A172 (cell line): ENCODE measurements at places on chromosomes 2 and 18. TPM values are rescaled to one million over a fixed set of nuclear protein-coding genes. Genes with fewer than 3 reads are reported as not detected.

DNA sequence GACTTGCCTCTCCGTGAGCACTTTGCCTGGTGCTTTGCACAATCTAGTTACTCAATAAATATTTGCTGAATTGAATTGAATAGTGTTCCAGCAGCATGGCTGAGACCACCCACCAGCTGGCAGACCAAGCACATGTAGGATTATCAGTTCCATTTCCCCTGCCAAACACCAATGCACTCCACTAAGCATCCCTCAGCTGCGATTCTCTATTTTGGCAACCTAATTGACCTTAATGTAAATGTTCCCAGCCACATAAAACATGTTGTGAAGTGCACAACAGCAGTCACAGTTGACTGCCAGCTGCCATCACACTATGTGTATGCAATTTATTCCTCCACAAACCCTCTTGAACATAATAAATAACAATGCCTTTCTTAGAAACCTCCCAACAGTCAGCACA is 1879.4 kb upstream of the PIK3C3 start:
- DNase-seq, result no peak

DNA sequence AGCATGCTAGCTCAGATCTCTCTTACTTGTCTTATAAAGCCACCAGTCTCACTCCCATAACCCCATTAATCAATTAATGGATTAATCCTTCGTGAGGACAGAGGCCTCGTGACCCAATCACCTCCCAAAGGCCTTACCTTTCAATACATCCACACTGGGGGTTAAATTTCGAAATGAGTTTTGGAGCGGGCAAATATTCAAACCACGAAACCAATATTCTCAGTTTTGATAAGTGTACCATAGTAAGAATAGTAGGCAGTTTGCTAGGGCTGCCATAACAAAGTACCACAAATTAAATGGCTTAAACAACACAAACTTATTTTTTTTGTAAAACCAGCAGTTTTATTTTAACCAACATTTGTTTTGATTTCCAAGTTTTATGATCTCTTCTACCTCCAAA is 15.2 kb downstream of the HIBCH start:
- no peak for DNase-seq

GRCh38 chr2:66346231-66346664 is 88.7 kb upstream of the MEIS1 start:
- DNase-seq, result no peak

GRCh38 chr2:229032608-229033234 is 238.4 kb downstream of the PID1 start:
- no peak for DNase-seq

GRCh38 chr18:43590182-43590903 is 313.1 kb upstream of the SYT4 start:
- DNase-seq, result peak; percentile 19

GRCh38 chr2:240375024-240375645 is 60.3 kb upstream of the GPC1 start:
- no peak for DNase-seq

GRCh38 chr2:120748310-120748709 is 12.6 kb downstream of the GLI2 start:
- DNase-seq, result no peak

DNA sequence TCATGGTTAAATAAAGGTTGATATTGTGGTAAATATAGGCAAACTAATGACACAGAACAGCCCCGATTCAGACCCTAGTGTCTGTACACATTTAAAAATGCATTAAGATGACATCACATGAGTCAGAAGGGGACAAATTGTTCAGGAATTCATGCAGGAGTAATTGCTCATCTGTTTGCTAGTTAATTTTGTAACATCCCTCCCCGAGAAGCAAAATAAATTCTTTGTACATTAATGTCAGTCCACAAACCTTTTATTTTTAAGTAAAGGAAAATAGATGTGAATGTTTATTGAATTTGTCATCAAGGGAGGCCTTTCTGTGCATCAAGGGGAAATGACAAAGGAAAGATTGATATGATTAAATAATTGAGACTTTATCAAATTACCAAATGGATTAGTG is 69.9 kb downstream of the SH3BP4 start:
- peak; percentile 96 for DNase-seq

DNA sequence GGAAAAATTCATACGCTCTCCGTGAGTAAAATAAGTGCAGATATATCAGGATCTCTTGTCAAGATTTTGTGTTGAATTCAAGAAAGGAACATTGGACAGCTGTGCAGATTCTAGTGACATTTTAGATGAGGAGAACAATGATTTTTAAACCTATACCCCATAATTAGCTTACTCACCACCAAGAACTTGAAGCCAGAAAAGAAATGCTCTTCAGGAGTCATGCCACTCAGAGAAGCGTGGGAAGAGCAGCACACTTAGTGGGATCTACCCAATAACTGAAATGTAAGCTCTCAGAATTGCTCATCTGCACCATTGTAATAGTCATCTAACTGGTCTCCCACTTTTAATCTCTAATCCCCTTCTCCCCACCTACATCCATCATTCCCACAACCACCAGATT is 9.2 kb upstream of the ERMN start:
- no peak for DNase-seq

DNA sequence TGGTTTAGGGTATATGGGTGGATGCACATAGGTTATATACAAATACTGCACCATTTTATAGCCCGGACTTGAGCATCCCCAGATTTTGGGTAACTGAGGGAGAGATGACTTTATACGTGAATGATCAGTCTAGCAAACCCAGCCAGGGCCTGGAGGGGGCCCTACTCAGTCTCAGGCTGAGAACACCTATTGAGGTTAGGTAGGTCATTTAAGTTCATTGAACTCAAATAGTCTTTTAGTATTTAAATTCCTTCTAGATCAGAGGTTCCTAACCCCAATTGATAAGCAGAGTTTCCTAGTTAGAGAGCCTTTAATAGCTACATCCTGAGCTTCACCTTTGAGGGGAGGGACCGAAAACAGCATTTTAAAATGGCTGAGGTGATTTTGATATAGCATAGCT is 487.0 kb downstream of the DCC start:
- DNase-seq, result no peak

DNA sequence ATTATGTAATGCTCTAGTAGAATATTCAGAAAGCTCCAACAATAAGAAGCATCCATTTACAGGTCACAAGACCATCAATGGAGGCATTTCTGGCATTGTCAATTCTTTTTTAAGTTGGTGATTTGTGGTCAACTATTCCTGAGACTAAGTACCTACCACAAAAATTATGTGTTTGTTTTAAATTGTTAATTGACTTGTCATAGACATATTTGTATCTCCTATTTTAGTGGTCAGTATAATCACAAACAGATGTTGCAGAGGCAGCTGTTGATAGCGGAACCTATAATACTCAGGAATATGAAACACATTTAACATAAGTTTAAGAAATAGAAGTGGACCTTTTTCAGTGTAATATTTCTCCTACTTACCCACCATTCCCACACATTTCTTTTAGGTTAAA is 430.1 kb downstream of the CCDC85A start:
- no peak for DNase-seq

- no peak for DNase-seq
Measured at GRCh38 chr2:102096103-102096502, 46.4 kb upstream of the IL1R1 start.

- no peak for DNase-seq
Measured at GRCh38 chr2:73984203-73984921, at the start of gene TET3. TSS of gene TET3 (plus strand) at chr2:73984910. CDS start at chr2:73986404, 1,494 bp downstream.

DNA sequence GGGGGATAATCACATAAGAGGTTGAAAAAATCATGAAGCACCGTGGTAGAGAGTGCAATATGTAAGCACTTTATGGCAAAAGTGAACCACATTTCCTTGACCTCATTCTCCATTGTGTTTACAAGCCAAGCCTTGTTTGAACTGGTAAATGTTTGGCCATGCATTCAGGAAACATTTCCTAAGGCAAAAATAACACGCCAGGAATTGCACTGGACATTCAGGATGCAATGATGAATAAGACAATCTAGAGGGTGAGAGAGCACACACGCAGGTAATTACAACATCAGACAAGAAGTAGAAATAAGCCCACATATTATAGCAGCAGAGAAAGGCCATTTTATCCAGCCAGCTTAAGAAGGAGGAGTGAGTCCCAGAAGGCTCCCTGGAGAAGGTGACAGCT is 218.0 kb upstream of the OSR1 start:
- DNase-seq, result no peak

- DNase-seq, result no peak
Measured at GRCh38 chr2:3487432-3487831, 31.9 kb downstream of the ADI1 start.

DNA sequence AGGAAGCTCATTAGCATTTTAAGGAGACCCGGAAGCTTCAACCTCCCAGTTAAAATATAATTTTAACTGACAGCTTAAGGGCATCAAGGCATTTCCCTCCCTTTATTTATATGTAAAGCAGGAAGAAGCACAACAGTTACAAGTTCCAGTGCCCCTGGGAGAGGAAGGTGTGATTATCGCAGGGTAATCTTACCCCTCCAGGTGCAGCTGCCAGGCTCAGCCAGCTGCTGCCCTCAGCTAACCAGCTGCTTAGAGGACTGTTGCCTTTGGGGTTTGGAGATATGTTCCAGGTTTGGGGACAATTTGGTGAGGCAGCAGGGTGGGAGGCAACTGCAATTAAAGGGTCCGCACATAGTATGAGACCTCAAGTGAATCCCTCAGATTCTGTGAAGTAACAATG is 55.3 kb upstream of the SETBP1 start:
- DNase-seq, result no peak

GRCh38 chr2:168495524-168495923 is 39.5 kb downstream of the CERS6 start:
- no peak for DNase-seq

DNA sequence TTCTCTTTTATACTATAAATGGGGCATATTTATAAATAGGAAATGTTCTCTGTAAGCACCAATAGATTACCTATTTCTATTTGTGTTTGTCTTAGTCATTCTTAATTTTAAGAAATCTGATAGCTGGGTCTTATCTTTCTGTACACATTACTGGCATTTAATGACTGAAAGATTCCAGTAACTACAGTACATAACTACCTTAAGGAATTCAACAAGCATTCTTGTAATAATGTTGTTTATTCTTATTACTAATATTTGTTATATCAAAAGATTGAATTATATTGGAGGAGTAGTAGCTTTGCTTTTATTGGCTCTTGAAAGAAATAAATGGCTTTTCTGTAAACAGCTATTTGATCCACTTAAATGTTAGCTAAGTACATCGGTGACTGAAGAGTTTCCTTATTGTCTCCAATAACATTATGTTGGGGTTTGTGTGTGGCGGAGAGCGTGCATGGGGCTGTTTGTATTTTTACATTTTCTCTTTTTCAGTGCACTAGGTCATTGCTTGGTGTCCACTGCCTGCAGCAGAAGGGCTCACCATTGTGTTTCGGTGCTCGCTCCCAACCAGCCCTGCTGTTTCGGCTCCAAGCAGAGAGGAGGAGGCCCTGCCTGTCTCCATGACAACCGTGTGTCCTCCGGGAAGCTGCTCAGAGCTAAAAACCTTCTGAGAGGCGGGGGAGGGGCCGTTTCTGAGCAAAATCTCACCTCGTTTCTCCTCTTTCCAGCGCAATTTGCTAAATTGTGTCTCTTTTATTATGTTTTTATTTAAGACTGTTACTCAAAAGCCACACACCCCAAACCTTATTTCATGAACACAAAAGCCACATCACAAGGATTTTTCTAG is 112.5 kb upstream of the SLC38A11 start:
- DNase-seq, result peak; percentile 57

DNA sequence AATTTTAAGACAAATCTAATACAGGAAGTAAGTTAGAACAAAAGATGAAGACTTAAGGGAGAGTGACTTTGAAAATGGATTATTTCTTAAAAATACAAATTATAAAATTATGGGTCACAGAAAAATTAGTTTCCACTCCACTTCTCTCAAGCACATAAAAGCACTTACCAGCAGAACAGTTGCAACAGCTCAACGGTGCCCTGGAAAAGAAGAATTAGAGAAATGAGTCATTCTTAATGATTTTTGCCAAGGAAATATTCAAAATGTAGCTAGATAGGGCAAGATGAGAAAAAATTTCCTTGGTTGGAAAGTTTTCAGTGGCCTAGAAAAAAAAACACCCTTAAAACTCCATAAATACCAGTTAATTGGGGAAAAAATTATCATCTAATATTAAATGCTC is 2185.6 kb upstream of the CELF4 start:
- DNase-seq, result no peak

- DNase-seq, result peak; percentile 94
Measured at GRCh38 chr2:134736167-134736880, 17.5 kb upstream of the TMEM163 start.

DNA sequence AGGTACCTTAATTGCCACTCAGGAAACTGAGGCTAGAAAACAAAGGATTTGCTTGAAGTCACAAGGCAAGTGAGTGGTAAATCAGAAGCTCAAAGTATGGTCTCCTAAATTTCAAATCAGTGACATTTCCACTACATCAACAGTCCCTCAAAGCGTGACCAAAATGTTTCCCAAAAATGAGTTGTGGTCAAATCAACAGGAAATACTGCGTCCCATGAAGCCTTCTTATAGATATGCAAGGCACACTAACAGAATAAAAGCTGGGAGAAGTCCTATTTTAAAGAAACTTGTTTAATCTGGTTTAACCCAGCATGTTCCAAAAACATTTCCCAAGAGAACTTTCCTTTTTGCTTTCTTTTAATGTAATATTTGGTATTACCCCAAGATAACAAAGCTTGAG is 249.4 kb downstream of the EXOC6B start:
- DNase-seq, result no peak

GRCh38 chr2:23294238-23294637 is 90.7 kb upstream of the KLHL29 start:
- DNase-seq, result no peak

- DNase-seq, result no peak
Measured at GRCh38 chr2:226159875-226160479, 639.6 kb downstream of the IRS1 start.

- no peak for DNase-seq
Measured at GRCh38 chr18:1593091-1593490, 688.4 kb downstream of the ADCYAP1 start.

- no peak for DNase-seq
Measured at GRCh38 chr2:85385746-85386145, 24.4 kb downstream of the CAPG start.

DNA sequence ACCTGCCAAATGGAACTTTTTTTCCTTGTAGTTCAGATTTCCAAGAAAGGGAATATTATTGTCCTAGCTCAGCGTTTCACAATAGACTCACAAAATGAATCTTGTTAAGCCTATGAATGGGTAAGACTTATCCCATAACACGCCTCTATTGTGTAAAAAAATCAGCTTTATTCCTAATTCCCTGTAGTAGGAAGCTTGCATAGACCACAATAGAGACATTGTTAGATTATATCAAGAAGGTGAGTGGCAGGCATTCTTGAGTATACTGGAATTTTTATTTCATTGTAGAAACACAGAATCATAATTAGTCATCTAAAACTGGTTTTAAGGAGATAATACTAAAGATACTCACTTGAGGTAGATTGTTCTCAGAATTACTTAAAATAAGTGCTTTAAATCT is 46.5 kb upstream of the SLC30A6 start:
- no peak for DNase-seq

Gene SNTG2
- total RNA-seq, result 0.86 TPM in 1 of 2 replicates, not detected in the other

Gene TOGARAM2
- 0.69 and 1.9 TPM in 2 replicates for total RNA-seq

Gene MOGAT1
- not detected in 2 replicates for total RNA-seq

Gene OXER1
- not detected in 2 replicates for total RNA-seq

Gene IL1R1
- 1.7 and 2.6 TPM in 2 replicates for total RNA-seq

Gene KANSL1L
- total RNA-seq, result 12.9 and 18.6 TPM in 2 replicates

Gene REG1B
- not detected in 2 replicates for total RNA-seq

Gene TPO
- total RNA-seq, result not detected in 2 replicates

Gene RESP18
- total RNA-seq, result not detected in 2 replicates

Gene ABCG5
- total RNA-seq, result not detected in 2 replicates

Gene GALNT5
- not detected in 2 replicates for total RNA-seq

Gene RFTN2
- 0.12 TPM in 1 of 2 replicates, not detected in the other for total RNA-seq

Gene CYBRD1
- 159 and 186 TPM in 2 replicates for total RNA-seq

Gene POTEC
- total RNA-seq, result 0.53 and 0.98 TPM in 2 replicates

Gene LIPG
- total RNA-seq, result 3.2 and 3.7 TPM in 2 replicates

Gene NABP1
- total RNA-seq, result 44.6 and 53.0 TPM in 2 replicates
